Jurkat, Clone E6-1 (cell line): ENCODE measurements at places on chromosomes 7 and 10.

DNA sequence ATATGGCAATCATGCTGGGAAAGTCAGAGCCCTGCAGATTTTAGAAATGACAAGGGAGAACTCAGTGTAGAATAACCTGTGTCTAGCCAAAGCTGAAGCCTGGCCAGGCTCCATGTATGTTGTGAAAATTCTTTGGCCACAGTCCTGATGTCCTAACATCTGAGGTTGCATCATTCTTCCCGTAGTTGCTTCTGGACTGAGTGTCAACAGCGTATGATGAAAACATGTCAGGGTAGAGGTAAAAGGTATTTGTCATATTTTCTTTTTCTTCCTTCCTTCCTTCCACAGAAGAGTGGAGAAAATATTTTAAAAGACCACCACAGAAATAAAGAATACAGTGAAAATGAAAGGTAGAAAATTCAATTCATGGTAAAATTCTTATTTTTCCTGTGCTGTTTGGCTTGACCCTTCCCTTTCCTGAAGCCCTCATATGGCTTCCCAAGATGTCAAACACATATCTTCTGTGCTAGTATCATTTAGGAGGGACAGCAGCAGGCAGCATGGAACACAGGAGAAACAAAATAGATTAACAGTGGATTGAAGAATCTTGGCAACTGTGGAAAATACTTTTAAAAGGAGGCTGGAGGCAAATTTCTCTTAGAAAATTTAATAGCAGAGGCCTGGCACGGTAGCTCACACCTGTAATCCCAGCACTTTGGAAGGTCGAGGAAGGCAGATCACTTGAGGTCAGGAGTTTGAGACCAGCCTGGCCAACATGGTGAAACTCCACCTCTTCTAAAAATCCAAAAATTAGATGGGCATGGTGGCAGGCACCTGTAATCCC lies 18.9 kb upstream of the NRBF2 start:
- no peak for DNase-seq

GRCh38 chr7:26898891-26899290 lies 34.5 kb upstream of the SKAP2 start:
- DNase-seq = no peak

DNA sequence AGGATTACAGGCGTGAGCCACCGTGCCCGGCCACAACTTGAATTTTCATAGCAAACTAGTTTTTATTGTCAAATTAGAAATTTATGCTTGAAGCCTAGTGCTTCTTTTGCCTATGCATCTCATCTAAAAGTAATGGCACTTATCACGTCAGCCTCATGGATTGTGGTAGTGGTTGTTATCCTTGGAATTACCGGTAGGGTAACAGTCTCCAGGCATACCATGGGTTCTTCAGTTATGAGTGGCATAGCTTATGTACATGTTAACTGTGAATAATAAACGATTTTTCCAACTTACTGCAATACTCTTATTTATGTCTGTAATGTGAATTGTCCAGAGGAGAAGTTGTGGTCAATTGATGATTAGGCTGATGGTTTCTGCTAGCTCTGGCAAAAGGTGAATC lies 63.1 kb downstream of the BMPR1A start:
- no peak for DNase-seq

GRCh38 chr10:126242397-126243260 lies 145.6 kb downstream of the ADAM12 start:
- no peak for DNase-seq

GRCh38 chr7:76146374-76146773 lies 55.3 kb upstream of the SRRM3 start:
- DNase-seq = no peak

GRCh38 chr7:2116989-2117591 lies 115.7 kb downstream of the MAD1L1 start:
- no peak for DNase-seq

DNA sequence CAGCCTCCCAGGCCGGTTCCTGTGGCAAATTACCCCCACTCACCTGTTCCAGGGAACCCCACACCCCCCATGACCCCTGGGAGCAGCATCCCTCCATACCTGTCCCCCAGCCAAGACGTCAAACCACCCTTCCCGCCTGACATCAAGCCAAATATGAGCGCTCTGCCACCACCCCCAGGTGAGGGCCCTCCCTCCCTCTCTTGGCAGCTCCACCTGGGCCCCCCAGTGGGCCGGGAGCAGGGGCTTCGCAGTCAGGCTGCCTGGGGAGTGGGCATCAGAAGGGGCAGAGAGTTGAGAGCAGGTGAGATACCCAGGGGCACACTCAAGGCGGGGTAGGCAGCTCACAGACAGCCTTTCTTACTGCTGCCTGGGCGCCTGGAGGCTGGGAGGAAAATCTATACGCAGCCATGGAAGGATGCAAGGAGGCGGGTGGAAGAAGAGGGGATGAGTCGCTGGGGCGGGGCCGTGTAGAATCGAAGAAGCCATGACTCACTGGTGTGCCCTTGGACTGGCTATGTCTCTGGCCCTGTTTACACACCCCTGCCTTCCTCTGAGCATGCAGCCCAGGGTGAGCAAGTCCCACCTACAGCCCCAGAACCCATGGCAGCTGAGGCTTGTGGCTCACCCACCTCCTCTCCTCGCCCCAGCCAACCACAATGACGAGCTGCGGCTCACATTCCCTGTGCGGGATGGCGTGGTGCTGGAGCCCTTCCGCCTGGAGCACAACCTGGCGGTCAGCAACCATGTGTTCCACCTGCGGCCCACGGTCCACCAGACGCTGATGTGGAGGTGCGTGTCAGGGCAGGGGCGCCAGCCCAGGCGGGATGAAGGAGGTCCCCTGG lies 48.6 kb upstream of the PPIF start:
- DNase-seq = no peak

GRCh38 chr7:25926891-25927625 lies 224.9 kb upstream of the NFE2L3 start:
- DNase-seq = no peak

DNA sequence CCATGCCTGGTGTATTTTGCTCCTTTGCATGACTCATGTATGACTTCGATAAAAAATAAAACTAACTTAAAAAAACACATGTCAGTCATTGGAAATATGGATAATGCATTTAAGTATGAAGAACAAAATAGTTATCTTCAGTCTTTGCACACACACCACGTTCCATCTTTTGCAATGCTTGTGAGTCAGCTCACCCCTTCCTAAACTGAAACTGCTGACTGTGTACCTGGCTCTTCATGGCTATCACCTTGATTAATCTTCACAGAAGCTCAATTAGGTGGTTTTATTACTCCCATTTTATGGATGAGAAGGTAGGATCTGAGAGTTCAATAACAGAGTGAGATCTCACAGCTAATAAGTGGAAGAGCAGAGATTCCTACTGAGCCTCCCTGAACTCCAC lies 79.5 kb downstream of the CARD11 start:
- DNase-seq = no peak

DNA sequence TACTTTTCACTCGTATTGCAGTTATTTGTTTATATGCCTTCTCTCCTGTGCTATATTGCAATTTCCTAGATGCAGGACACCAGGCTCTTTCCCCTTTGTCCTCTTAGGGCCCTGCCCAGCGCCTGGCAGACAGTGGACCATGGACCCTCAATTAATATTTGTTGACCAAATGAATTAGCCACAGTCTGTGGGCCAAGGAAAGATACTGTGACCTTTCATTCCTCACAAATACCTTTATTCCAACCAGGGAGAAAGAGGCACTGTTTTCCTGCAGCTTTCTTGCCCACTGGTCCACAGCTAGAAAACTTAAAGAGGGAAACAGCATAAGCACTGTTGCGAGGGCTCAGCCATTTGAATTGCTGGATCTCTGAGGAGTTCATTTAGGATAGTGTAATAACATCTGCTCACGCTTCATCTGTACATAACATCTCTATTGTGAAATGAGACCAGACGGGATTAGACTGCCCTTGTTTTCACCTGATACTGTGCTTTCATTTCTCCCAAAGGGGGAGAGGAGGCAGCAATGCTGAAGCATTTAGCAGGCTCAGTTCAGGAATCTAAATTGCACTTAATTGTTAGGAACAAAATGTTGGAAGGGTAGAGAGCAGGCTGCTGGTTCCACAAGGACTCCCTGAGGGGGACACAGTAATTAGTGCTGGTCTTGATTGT lies 46.7 kb downstream of the TNS3 start:
- DNase-seq = no peak

DNA sequence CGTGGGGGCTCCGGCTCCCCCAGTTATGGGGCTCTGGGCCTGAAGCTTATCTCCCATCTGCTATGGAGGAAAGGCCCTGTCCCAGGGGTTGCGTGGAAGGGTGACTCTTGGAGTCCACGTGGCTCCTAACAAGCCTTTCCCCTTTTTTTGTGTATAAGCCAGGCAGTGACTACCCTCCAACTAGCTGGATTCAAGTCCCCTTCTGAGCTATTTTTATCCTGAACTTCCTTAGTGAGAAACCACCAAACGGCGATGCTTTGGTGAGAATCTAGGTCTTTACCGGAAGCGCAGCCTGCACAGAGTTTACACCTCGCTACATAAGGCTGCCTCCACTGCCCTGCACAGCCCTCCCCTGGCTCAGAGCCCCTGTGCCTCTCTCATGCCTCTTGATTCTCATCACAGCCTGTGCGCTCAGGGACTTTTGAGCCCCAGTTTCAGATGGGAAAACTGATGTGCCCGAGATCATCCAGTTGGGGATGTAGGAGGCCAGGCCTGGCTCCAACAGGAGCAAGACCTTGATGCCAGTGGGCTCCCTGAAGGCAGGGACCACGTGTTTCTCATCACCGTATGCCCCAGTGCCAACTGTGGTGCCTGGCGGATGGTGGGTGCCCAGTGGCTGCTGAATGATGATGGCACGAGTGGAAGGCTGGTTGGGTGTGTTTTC lies 102.3 kb upstream of the PPIF start:
- DNase-seq = peak; percentile 82

DNA sequence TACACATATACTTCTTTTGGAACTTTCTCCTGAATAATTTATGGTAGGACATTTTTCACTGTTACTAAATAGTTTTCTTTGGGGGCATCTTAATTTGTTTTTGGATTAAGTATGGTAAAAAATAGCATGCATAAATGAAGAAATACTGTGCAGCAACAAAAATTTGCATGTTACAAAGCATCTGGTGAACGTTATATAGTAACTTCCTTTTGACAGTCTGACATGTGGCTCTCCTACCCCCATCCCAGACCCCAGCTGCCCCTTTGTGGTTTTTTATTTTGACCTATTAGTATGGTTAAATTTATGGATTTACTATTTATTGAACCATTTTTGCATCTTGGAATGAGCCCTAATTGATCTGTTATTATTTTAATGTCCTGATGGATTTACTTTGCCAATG lies 9.9 kb downstream of the TASOR2 start:
- no peak for DNase-seq
